ENCODE measurements at places on chromosomes 7 and 10.

DNA sequence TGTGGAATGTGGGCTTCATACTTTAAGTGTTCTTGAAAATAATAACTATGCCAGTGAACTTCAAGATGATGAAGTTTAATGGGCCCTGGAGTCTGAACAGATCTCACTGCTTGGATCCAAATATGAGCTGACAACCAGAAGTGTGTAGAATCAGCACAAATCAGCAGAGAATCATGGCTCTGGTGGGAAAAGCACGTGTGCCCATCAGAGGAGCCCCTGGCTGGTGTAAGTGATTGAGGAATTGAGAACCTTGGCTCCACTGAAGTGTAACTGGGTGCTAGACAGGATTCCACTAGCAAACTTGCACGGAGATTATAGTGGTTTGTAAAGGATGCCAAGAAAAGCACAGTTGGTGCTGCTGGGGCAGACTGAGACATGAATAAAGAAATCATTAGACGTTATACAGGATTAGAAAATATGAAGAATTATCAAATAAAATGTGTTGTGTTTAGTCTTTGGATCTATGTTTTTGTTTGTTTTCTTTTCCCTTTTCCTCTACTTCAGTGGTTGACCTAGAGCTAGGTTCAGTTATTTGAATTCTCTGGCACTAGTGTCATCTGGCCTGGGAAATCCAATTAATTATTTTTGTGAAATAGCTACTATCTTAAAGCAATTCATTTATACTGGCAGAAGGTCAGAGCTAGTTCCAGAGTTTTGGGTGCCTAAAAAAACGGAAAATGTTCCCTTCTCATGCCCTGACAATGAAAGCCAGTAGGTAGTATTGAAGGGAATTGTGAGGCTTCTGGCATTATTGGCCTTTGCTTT, 175.7 kb upstream of the MEOX2 start:
- DNase-seq, result no peak

- no peak for DNase-seq
These were observed 1291.2 kb downstream of the XPNPEP1 start for GRCh38 chr10:108632144-108632543.

- no peak for DNase-seq
These were observed 320.7 kb upstream of the MAGI2 start for GRCh38 chr7:79774150-79774549.

DNA sequence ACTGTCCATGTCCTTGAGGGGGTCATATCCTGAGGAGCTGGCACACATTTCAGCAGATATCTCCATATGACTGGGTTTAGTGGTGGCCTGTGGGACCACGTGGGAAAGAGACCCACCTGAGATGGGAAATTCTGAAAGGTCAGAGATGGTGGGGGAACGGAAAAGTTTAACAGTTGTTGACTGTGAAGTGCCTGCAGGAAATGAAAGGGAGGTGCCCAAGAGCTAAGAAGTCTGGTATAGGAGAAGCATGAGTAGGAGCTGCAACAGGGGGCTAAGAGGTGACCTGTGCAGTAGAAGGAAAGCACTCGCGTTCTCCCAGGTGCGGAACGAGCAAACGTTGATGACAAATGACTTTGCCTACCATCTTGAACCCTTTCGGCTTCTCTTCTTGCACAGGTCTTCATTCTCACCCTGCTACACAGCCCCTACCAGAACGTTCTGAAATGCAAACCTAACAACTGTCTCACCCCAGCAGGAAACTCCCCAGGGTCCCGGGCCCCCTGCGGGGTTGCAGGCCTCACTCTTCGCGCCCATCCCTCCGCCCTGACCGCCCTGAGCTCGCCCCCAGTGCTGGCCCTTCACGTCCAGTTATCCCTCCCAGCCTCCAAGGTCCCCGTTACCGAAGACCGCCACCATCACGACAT, 9.8 kb upstream of the FXYD4 start:
- no peak for DNase-seq

GRCh38 chr7:84900215-84900614, 286.6 kb downstream of the SEMA3D start:
- DNase-seq, result no peak

DNA sequence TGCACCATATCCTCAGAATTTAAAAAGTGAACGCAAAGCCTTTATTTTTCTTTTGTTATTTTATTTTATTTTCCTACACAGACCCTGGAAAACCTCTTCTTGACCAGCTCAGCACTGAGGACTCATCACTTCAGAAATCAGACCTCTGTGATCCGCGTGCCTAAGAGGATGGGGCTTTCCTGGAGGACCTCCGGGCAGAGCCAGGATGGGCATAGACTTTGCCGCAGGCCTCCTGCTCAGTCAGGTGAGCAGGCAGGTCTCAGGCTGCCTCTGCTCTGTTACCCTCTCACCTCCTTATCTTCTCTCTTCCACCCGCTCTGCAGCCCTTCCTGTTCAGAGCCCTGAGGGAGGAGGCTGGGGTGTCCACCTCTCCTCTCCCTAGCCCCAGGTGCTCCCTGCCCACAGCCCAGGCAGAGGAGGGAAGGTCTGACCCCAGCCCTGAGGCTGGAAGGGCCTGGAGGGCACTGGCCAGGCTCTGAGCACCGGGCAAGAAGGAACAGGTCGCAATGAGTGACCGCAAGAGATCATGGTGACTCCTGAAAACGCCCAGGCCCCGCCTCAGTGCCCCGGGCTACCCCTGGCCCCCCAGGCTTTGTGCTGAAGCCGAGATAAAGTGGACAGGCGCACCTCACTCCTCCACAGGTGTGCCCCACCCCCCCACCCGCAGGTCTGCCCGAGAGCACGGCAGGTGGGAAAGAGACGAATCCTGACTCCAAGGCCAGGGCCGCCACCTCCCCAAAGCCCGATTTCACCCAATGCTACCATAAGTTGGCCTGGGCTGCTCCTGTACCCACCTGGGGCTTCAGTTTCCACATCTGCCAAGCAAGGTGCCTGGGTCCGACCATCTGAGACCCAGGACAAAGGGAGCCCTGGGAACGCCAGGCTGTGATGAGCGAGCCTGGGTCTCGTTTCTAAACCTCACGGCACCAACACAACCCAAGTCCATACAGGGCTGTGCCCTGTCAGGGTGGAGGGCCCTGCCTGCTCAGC, 2.8 kb downstream of the CALML5 start:
- DNase-seq, result no peak

DNA sequence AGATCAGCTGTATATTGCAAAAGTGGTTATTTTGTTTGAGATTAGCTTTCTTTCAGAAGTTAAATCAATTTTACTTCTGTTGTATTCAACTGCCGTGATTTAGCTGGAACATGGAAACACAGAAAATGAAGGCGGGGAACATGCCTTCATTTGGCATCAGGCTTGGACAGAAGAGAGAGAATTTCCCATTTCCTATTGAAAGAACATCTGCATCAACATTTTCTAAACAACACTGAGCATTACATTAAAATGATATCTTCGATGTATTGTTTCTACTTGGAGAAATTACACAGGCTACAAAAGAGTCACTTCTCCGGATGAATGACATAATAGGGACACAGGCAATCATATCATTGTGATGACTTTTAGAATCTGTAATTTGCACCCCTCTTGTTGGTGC, 46.6 kb upstream of the KLF6 start:
- DNase-seq, result no peak

DNA sequence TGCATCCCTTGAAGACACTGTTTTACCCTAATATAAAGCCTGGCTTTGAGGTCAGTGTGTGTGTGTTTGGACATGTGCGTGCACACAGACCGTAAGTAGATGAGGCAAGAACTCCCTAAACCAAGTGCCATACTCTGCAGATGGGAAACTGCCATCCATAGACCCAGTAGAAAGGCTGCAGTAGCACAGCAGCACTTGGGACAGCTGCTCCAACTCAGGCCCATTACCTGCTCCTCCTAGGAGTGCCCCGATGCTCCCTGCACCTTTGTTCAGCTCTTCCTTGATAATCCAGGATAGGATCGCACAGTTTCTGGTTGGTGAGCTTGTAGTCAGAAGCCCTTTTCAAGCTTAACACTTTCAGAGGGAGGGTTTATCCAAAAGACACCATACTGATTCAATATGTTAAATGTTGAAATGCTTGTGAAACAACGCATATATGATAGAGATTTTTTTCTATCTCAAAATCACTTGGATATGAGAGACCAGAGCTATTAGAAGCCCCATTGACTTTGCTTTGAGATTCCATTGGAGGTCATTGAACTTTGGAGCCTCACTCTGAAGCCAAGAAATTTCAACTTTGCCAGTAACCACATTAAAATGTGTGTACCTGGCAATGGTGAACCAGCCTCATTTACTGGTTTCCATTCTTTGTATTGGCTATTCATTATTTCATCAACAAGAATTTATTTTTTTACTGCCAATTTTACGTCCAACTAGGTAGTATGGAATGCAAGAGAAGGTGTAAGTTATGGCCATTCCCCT, 757.0 kb upstream of the GALNT17 start:
- DNase-seq, result no peak

All from stimulated activated CD8-positive, alpha-beta memory T cell treated with anti-CD3 and anti-CD28 coated beads, Interleukin-4, amount 100 ng/mL, for 4 hours (primary cell).